ENCODE measurements at places on chromosomes 7 and 10.

- DNase-seq = no peak
Observed at GRCh38 chr7:138350701-138351357, 109.2 kb upstream of the TRIM24 start.

GRCh38 chr10:64760371-64760770 is 1239.2 kb downstream of the REEP3 start:
- DNase-seq = peak; percentile 11

- peak; percentile 50 for DNase-seq
Observed at GRCh38 chr10:76939933-76940468, 697.6 kb downstream of the KCNMA1 start.

DNA sequence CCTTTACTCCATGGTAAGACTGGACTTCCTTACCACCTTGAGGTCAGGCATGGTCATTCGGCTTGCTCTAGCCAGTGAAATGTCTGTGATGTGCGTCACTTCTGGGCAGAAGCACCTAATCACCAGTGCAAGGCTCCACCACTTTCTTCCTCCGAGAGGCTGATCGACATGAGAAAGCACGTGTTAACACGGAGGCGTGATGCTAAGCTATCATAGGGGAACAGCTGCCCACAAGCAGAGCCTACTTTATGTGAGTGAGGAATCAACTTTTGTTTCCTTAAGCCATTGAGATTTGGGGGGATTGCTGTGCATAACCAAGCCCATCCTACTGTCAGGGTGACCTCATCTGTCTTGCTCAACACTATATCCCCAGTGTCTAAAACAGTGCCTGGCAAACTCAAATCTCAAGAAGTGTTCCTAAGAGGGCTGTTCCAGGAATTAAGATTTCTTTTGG is 23.1 kb upstream of the SAR1A start:
- DNase-seq = no peak

GRCh38 chr10:62541811-62542210 is 167.6 kb downstream of the ZNF365 start:
- no peak for DNase-seq

DNA sequence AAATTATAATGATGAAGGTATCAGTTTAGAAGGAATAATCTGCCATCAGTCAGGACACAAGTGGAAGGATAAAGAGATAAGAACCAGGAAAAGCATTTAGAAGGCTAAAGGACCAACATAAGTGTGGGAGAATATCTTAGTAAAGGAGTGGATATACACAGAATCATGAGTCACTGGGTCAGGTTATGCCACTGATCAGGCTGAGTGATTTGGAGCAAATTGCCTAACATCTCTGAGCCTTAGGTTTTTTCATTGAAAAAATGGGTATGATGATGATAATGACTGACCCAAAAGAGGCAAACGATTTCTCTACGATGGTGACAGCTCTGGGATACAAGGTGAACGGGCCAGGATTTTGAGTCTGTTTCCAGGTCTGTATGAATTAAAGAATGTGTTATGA is 2.8 kb upstream of the CUL1 start:
- DNase-seq = no peak

DNA sequence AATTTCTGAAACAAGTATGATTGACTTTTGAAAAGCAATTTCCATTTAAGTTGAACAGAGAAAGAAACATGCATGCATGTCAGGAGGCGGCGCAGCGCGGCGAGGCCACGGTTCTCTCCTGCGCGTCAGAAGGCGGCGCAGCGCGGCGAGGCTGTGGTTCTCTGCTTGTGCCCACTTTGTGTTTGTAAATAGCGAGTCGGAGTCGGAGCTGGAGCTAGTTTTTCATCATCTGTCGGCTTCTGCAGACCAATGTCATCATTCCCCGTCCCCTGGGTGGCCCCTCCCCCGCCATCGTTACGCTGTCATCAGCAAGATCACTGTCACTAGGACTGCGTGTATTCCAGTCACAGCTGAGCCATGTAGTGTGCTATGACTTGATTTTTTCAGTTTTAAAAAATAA is 49.2 kb downstream of the INPP5A start:
- DNase-seq = no peak

GRCh38 chr7:41313171-41313570 is 389.7 kb downstream of the INHBA start:
- DNase-seq = no peak

DNA sequence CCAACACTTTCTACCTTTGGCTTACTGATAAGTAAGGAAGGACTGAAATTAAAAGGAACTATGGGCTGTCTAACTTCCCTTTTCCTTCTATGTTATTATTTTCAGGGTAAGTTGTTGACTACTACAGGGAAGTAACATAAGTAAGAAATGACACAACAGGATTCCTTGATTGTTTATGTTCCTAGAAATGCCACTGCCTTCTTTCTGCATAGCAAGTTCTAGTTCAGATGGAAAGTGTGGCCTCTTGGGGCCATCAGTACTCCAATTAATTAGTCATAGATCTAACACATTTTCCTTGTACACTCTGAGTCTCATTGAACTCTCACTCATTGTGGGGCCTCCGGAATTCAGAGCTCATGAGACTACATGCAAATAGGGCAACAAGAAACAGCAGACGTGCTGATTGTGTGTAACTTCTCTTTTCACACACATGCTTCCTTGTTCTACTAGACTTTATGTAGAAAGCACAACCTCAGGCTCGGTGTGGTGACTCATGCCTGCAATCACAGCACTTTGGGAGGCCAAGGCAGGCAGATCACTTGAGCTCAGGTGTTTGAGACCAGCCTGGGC is 35.3 kb upstream of the HIBADH start:
- peak; percentile 23 for DNase-seq

DNA sequence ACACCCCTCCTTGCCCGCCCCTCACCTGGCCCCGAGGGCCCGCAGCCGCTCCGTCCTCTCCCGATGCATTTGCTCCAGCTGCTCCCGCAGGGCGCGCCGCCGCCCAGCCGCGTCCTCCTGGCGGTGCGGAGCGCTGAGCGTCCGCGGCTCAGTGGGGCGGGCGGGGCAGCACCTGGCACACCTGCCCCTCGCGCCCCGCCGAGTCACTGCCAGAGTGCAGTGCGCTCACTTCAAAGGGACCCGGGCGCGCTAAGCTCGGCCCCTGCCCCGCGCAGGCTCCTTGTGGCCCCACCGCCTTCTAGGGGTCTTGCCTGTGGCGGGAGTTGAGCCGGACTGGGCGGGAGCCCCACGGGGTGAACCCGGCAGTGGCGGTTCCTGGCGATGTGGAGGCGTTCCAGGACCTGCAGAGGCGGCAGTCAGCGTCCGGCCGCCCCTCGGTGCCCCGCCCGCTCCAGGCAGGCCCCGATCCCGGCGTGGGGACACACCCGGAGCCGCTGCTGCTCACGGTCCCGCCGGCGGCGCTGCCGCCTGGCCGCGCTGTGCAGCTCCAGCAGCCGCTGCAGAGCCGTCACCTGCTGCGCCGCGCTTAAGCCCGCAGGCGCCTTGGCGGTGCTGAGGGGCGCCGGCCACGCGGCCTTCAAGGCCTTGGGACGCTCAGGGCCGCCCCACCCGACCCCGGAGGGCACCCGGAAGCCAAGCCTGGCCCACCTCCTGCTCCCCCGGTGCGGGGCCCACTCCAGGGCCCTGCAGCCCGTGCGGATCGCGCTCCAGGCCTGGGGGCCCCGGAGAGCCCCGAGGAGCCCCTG is 6.7 kb downstream of the ATP6V1F start:
- peak; percentile 53 for DNase-seq

DNA sequence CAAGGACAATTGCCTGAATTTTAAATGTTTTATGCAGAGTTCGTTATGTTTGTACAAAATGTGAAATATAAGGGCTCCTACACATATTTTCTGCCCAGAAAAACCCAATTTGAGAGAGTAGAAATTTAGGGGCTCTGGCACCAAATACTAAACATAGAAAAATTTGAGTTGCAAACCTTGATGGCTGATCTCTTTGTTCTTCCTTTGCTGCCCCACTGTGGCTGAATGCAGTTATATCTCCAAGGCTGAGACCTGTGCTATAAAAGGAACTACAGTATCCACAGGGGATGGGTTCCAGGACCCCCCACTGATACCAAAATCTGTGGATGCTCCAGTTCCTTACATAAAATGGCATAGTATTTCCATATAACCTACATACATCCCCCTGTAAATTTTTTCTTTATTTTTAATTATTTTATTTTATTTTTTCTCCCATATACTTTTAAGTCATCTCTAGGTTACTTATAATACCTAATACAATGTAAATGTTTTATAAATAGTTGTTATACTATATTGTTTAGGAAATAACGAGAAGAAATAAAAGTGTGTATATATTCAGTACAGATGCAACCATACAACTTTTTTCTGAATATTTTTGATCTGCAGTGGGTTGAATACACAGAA is 22.5 kb downstream of the CFAP43 start:
- DNase-seq = peak; percentile 78

GRCh38 chr7:151710646-151711434 is 166.1 kb downstream of the PRKAG2 start:
- no peak for DNase-seq

- no peak for DNase-seq
Observed at GRCh38 chr10:101832325-101832771, 11.3 kb downstream of the KCNIP2 start.

DNA sequence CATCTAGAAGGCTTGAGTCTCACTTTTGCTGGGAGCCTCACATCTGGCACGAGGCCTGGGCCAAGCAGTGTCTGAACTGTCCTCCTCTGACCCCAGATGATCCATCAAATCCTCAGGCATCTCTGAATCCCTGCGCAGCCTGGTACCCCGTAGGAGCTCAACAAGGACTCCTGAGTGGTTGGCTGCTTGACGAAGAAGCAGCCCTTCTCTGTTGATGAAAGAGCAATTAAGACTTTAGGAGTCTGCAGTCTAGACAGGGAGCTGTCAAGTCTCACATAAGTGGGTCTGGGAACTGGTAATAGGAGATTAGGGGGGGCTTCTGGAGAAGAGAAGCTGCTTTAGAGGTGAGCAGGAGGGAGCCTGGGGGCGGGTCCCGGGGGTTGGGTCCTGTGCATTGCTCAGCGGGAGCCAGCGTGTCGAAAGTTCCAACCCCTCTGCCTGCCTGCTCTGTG is 326.0 kb downstream of the RPS24 start:
- DNase-seq = no peak

- DNase-seq = no peak
Observed at GRCh38 chr7:104967595-104967994, 46.4 kb upstream of the KMT2E start.

DNA sequence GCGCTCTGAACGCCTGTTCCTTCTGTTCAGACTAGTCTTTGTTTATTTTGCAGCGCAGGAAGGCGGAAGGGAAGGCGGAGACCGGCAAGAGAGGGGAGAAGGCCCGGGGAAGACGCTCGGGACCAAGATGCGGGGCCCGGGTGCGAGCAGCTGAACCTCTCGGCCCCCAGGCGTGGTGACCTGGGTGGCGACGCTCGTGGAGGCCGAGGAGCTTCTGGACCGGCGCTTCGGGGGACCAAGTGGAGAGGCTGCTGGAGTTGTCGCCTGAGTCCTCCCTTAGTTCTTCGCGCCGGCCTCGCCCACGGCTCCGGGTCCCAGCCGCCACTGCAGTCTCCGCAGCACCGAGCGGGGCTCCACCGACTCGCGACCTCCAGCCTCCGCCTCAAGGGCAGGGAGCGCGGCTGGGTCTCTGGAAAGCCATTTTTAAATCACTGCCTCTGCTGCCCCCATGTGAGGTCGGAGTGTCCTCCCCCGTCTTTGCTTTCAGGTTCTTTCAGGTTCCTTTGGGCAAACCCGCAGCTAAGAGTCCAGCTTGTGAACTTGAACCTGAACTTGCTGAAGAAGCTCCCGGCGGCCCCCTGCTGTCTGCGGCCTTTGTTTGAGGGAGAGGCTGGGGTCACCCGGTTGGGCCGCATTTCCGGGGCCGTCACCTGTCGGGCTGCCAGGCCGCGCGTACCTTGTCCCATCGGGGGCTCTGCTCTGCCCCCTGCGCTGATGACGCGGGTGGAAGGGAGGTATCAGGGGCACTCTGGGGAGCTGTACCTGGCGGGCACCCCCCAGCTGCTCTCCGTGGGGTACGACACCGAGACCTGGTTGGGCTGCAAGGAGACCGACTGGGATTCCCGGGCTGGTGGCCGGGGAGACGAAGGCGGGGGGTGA is 136.0 kb downstream of the KIF20B start:
- DNase-seq = peak; percentile 43
